ENCODE measurements at places on chromosomes 2 and 18.
A peak's percentile ranks its signal among the peaks of the same experiment; 100 is the strongest.

- DNase-seq: peak; percentile 74
Measured at GRCh38 chr2:218396688-218397462, 2.8 kb upstream of the CTDSP1 start.

DNA sequence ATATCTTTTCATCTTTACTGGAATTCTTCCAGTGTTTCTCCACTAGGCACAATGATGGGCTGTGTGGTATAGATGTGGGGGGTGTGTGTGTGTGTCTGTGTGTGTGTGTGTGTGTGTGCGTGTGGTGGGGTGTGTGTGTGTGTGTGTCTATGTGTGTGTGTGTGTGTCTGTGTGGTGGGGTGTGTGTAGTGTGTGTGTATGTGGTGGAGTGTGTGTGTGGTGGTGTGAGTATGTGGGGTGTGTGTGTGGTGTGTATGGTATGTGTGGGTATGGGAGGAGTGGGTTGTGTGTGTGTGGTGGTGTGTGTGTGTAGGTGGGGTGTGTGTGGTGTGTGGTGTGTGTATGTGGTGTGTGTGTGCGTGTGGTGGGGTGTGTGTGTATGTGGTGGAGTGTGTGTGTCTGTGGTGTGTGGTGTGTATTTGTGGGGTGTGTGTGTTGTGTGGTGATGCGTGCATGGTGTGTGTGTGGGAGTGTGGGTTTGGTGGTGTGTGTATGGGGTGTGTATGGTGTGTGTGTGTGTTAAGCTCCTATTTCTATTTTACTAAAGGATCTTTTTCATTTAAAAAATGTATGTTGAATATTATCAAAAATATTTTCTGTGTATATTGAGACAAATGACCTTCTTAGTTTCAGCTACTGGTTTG is 84.2 kb downstream of the IRS1 start:
- no peak for DNase-seq

DNA sequence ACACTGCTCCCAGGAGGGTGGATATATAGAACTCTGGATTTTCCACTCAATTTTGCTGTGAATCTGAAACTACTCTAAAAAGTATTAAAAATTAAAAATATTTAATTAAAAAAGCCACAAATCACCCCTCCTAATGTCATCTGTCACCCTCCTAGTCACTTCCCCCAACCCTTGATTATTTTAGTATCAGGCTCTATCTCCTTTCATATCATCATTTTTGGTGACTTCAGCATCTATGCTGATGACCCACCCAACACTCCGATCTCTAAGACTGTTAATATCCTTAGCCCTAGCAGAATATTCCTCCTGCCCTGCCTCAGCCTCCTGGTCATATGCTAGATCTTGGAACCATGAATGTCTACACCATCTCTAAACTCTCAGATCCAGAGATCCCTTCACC is 128.3 kb upstream of the SLC1A4 start:
- DNase-seq: no peak

GRCh38 chr2:235956281-235956970 is 211.8 kb downstream of the GBX2 start:
- no peak for DNase-seq

GRCh38 chr2:46284796-46285195 is 12.4 kb upstream of the EPAS1 start:
- DNase-seq: no peak

GRCh38 chr18:48308755-48309575 is 100.2 kb downstream of the ZBTB7C start:
- no peak for DNase-seq

GRCh38 chr2:12641441-12641840 is 75.3 kb upstream of the TRIB2 start:
- no peak for DNase-seq

DNA sequence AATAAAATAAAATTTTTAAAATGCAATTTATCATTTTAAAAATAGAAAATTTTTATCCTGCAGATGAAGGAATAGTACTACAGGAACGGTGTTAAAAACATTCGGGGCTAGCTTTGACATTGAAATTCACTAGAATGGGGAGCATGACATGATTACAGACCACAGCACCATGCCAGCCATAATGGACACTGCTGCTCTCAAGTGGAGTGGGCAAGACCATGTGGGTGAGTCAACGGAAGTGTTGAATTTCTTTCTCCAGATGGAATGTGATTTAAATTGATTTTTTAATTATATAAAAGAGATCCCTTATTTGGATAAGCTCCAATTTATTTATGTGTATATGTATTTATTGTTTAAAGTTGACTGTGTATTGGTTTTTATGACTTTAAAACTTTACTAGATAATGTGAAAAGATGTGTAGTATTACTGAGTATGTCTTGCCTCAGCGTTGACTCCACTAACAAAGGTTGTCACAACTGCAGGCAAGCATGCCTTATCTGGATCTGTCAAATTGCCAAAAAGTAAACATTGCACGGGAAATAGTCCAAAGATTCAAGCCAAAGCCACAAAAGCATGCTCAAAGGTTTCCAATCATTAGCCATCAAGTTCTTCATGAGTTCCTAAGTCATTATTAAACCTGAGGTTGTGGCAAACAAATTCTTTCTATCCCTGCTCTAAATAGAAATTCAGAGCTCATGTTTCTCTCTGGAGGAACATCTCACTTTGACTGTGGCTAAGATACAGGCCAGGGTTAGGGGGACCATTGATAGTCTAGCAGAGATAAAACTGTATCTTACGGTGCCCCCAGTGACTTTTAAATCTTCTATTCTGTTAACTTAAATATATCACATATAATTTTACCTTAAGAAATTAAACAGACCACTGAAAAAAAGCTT is 536.9 kb downstream of the TMX3 start:
- peak; percentile 98 for DNase-seq

DNA sequence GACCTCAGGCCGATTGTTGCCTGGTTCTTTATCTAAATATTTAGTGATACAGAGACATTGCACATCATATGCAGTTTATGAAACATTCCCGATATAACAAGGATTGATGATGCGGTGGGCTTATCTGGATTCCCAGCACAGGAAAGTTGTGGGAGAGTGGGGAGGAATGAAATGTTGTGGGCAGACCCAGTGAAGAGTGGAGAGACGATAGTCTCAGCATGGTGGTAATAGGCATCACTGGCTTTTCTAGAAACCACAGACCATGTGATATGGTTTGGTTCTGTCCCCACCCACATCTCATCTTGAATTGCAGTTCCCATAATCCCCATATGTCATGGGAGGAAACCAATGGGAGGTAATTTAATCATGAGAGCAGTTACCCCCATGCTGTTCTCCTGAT is 34.8 kb upstream of the RND3 start:
- no peak for DNase-seq

DNA sequence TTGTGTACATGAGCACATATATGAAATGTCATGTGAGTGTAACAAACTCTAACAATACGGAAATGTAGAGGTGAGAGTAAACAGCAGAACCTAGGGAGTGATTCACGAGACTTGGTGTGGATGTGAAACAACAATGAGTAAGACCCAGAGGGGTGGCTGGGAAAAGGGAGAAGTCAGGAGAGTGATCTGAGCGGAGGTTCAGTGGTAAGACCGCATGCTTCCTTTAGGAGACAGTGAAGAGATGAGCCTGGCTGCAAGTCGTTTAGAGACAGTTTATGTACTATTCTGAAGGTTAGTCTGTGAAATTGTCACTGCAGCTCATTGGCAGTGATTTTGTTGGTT is 150.6 kb downstream of the PRPF40A start:
- peak; percentile 76 for DNase-seq

DNA sequence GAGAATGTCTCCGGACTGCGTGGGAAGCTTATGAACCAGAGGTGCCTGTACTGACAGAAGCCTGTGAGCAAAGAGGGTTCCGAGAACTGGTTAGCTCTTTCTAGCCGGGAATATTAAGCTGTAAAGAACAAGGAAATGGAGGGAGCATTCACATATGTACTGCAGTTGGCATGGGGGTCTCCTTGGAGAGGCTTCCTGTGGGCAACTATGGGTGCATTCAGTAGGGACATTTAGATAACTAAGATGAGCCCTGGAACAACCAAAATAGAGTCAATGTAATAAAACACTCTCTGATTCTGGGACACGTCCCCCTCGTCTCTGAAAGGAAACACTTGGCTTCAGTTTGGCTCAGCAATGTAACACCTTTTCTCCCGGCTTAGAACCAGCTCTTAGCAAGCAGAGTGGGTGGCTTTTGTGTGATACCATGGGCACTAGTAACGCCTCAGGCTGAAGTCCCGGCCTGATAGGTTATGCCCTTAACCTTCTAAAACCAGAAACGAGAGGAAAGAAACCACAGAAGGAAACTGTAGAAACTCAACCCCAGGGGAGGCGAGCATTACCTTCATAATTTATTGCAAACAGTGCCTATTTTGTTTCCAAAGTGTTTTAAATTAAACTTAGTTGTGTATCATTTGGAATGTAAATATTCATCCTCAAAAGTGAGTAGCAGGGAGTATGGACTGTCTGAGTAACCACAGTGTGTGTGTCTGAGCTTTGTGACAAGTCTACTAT is 48.8 kb upstream of the LPIN2 start:
- DNase-seq: no peak

GRCh38 chr2:41540272-41540998 is 507.4 kb upstream of the PKDCC start:
- no peak for DNase-seq

DNA sequence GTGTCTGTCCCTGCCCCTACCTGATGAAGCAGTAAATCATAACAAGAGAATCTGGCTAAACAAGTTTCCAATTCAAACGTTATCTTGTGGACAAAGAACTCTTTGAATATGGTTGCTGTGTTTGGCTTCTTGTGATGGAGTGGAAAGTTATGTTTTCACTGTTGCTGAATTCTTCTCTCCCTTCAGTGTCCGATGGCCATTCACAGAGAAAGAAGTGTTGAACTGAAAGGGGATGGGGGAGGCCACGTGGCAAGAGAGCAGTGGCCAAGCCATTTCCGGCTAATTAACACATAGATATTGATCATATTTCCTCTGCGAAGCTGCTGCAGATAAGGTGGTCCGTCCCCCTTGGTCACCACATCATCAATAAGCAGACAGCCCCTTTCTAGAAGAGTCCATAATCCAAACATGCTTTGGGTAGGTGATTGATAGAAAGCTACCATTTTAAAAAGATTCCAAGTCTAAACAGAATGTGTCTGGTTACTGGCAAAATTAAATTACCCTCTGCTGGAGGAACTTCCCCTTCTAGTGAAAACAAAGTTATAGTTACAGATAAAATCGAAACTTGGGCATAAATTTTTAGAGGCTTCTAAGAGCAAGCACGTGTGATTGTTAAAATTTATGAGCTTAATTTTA is 36.9 kb upstream of the FZD7 start:
- DNase-seq: no peak

GRCh38 chr2:84970210-84970867 is 622 bp upstream of the KCMF1 start:
- peak; percentile 58 for DNase-seq

DNA sequence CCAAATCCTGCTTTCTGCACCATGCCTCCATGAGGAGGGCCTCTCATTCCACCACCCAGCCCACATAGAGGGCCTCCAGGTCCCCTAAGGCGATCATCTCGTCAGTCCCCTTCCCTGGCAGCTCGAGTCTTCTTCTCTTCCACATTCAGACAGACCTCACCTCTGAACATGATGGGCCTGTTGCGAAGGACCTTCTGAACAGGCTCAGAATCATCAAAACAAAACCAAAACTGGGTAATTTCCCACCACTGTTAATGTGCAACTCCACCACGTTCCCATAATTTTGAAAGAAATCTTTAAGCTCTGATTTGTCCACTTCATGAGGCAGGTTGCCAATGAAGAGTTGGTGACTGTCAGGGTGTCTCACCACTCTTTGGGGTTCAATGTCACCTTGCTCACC is 20.4 kb downstream of the ZRANB3 start:
- no peak for DNase-seq

GRCh38 chr18:63022429-63023022 is 297.0 kb downstream of the BCL2 start:
- DNase-seq: no peak

DNA sequence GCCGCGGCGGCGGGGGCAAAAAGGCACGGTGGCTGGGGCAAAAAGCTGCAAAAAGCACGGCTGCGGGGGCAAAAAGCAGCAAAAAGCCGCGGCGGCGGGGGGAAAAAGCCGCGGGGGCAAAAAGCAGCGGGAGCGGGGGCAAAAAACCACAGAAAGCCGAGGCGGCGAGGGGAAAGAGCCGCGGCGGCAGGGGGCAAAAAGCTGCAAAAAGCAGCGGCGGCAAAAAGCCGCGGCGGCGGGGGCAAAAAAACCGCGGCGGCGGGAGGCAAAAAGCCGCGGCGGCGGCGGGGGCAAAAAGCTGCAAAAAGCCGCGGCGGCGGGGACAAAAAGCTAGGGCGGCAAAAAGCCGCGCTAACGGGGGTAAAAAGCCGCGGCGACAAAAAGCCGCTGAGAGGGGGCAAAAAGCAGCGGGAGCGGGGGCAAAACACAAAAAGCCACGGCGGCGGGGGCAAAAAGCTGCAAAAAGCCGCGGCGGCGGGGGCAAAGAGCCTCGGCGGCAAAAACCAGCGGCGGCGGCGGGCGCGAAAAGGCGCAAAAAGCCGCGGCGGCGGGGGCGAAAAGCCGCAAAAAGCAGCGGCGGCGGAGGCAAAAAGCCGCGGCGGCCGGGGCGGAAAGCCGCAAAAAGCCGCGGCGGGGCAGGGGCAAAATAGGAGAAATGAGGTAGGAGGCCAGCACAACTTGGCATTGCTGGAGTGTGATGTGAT is 123.4 kb downstream of the ANKRD30BL start:
- DNase-seq: no peak

- DNase-seq: peak; percentile 98
Measured at GRCh38 chr2:128306081-128306930, 12.4 kb downstream of the HS6ST1 start.

DNA sequence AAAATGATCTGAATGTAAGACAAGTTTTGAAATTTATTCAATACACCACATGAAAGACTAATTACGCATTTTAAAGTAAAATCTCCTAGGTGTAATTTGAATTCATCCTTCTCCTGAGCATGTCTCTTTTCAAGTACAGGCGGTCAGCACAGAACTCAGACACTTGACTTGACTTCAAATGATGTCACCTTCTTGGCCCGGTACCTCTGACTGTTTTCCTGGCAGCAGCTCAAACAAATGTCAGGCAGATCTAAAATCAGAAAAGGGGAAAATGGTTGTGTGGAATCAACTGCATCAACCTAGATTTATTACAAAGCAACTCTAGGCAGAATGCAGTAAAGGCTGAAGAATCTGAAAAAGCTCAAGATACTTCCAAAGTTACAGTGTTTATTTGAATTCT is 11.4 kb upstream of the PROKR1 start:
- no peak for DNase-seq

- DNase-seq: peak; percentile 35
Measured at GRCh38 chr18:54647176-54647575, 56.1 kb downstream of the DYNAP start.

DNA sequence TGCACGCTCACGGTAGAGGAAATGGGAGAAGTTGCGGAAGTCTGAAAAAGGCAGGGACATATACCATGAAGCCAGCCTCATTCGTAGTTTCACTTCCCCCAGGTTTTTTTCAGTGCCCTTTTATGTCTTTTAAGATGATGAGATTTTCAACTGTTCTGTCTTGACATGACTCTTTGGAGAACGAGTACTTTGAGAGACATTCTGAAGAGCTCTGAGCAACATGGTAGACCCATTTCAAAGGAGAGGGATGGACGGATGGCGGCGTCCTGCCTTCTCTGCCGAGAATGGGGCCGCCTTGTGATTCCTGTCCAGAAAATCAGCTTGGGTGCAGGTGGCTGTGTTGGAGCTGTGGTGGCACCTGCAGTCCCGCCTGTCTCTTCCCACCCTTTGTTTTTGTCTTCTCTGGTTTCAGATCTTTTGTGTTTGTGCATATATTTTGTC is 41.7 kb downstream of the SH3BP4 start:
- no peak for DNase-seq
